ENCODE measurements at places on chromosomes 11 and 22.

DNA sequence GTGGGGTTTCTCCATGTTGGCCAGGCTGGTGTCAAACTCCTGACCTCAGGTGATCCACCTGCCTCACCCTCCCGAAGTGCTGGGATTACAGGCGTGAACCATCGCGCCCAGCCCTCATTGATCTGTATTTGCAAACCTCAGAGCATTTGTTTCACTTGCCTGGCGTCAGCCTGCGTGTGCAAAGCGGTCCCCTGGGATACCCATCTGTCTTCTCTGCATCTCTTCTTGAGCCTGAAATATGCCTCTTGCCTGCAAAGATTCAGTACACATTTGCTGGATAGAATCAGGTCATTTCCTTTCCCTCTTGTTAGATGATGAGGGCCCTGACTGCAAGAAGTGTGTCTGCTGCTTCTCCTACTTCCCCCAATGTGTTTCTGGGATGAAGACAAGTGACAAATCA lies 1291.0 kb downstream of the TBC1D22A start:
- no peak for DNase-seq

GRCh38 chr22:32862936-32863661 lies 61.6 kb downstream of the TIMP3 start:
- DNase-seq: no peak

DNA sequence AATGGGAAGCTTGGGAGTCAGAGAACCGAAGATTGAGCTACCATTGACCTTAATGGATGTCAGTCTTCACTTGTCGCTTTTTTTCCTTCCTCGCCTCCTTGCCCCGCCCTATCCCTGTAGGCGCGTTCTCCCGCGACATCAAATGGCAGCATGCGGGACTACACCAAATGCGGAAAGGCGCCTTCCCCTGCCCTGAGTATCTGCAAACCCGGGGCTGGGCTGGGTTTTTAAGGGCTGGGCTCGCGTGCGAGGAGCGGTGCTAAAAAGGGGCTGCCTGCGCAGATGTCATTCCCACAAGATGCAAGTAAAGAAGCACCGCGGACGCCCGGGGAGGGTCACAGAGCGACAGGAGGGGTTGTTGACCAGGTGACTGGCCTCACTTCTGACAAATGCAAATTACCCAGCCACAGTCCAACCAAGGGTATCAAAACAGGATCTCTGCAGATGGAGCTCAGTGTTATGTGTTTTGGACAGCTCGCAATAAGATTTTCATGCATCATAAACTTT lies 4.7 kb upstream of the FAM111B start:
- no peak for DNase-seq

DNA sequence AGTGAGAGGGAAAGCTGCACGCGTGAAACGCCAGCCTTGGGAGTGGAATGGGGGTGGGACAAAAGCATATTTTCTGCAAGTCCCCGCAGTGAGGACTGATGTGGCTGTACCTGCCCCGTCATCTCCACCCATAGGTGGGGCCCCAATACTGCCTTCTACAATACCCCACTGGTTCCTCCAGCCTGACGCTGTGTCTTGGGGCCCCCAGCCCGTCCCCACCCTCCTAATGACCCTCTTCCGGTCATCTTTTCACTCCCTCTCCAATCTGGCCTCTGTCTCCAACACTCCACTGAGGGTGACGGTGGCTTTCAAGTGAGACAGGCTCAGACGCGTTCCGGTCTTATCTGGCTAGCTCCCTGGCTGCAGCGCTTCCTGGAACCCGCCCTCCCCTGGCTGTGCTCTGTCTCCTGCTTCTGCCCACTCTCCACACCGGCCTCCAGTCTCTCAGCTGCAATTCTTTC lies 104.2 kb downstream of the MICAL3 start:
- DNase-seq: no peak

DNA sequence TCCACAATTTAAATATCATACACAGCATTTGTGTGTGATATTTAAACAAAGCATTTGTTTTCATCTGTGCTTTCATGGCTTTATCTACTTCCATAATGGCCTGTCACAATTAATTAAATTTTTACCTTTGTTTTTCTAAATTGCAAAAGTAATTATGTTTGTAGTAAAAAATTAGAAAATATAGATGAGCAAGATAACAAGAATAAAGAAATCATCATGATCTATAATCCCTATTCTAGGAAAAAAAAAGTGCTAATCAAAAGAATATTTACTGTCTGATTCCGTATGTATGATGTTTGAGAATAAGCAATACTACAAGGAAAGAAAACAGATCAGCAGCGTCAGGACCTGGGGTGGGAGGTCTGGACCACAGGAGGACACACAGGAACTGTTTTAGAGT lies 149.9 kb downstream of the NCAM1 start:
- DNase-seq: no peak

GRCh38 chr22:47567126-47568090 lies 805.0 kb downstream of the TBC1D22A start:
- DNase-seq: no peak

DNA sequence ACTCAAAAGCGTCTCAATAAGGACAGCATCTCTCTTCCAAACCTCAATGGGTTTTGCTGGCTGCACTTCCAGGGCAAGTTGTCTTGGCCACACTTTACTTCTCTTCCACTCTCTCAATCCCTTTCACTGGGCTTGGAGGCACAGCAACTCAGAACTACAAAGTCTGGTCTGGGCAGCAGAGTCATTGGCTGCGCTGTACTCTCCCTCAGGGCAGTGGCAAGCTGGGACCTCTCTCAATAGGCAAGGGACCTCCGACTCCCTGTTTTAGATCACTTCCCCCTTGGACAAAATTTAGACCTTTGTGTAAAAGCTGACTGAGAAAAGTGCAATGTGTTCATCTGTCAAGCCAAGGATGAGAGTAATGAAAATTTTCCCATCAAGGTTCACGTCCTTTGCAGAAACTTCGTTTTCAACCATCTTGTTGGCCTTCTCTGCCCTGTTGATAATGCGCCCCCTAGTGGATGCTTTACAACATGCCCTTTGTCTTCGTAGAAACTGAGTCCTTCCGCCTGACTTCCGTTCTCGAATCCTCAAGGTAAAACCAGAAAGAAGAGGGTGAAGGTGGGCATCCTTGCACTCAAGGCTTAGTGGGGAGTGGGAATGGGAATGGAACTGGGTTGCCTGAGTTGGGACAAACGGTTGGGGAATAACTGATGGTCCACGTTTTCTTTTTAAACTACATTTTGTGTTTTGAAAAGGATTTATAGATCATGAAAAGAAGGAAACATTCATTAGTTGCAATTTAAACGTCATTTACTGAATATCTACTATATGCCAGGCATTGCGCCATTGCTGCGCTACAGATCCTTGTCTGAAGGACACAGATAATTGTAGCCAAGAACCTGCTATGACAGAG lies 99.1 kb downstream of the CD44 start:
- peak; percentile 7 for DNase-seq

GRCh38 chr11:43486141-43486540 lies 127.4 kb downstream of the TTC17 start:
- no peak for DNase-seq

DNA sequence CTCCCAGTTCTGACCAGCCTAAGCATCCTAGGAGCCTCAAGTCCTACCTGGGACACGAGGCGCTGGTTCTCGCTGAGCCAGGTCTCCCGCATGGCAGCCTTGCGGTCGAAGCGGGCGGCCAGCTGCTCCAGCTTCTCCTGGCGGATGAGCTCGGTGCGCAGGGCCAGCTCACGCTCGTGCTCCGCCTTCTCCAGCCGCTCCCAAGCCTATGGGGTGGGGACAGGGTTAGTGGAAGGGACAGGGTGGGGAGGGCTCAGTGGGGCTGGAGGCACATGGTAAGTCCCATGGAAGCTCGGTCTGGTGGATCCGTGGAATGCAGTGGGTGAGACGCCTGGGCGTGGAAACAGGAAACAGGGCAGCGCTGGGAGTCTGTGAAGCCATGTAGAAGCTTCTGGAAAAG lies 20.9 kb downstream of the SPTBN2 start:
- no peak for DNase-seq

DNA sequence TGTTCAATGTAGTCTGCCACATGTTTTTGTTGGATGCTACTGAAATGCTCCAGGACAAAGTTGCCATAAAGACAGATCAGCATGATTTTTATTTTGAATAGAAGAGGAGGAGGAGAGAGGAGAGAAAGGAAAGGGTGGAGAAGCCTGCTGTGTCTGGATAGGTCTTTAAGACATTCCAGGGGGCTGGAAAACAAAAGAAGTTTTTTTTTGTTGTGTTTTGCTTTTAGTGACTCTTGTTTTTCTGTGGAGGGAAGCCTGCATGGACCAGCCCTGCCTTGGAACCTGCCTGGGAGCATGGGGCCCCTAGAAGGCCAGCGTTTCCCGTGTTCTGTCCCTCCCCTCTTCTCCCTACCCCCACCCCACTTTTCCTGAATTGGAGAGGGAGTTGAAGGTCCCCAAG lies 2.3 kb downstream of the TSPAN18 start:
- no peak for DNase-seq

DNA sequence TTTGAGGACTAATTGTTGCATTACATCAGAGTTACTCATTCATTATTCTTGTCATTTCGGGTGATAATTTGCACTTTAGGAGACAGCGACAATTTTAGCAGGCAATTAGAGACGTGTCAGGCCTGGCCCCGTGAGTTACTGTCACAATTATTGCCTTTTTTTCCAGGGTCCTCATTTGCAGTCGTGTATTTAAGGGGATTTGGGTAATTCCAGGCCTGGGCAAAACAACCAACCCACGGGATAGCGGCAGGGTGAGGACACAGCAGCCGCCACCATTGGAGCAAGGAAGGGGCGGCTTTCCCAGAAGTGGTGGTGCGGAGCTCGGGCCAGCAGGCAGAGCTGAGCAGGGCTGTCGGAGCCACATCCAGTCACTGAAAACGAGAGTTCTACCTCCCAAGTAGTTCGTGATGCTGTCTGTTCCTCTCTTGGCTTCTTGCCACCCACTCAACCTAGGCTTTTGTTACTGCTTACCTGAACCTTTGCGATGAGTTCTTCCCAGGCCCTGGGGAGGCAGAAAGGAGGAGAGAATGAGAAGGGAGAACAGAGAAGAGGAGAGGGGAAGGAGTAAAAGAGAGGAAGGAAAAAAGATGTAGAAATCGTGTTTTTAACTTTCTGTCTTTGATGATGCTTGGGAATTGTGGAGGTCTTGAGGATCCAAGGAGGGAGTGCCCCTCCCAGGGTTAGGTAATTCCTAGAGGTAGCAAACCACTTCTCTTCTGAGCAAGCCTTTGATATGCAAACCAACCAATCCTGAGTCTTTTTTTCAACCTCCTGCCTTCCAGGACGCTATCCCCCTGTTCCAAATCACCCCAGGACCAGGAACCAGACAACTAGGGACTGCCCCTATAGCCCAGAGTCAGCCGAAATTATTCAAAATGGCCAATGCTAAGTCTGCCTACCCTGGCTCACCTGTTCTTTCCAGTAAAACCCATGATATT lies 236.1 kb downstream of the MIAT start:
- no peak for DNase-seq

DNA sequence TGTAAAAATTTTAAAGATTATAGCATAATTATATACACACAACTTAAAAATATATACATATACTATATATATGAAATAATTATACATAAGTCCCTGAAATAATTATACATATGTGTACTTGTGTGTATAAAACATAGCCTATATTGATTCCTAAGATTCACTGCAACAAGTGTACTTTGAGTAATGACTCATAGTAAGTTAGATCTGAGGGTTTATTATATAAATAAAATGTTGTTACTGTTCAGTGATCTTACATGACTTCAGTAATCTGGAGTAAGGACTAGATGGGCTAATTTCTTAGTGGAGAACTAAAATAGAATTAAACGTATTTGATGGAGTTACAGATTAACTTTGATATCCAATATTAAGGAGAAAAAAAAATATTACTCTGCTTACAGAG lies 350.5 kb downstream of the CNTN5 start:
- DNase-seq: no peak

DNA sequence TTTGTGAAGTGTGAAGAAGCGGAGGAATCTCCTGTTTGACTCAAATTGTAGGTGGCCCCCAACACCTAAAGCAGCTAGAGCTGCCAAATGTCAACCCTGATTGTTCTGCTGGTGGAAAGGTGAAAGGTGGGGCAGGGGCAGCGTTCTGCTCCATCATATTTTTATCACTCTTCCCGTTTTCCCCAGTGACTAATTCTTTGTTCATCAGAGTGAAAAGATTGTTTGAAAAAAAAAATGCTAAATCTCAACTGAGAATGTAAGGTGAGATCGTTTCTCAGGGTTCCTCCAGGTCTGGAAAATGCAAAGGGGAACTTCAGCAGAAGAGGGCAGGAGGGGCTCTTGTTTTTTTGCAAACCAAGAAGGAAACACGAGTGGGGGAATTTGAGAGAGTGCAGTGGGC lies 137.7 kb downstream of the MN1 start:
- DNase-seq: no peak

DNA sequence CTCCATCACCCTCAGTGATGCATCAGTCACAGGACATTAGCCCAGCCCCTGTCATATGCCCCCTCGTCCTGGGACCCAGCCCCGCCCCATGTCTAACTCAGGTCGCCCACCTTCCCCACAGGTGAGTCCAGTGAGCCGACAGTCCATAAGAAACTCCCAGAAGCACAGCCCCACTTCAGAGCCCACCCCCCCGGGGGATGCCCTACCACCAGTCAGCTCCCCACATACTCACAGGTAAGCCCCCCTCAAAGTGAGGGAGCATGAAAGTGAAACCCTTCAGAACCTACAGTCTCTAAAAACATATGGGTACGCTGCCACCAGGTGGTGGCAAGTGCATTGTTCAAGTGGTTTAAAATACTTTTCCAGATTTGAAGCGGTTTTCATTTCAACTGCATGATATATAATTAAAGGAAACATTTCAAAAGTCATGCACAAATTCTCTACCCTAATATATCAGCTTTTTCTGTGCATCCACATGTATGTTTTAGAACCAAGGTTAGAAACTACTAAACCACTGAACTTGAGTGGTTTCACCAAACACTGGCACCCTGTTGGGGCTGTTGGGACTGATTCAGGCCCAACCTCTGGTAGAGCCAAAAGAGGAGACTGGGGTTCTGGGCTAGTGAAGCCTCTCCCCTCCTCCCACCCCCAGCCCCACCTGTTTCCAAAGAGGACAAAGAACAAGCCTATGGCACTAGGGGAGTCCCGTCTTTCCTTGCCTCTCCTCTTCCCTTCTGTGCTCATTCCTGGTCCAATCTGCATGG lies 17.3 kb downstream of the EPS8L2 start:
- DNase-seq: no peak

GRCh38 chr11:67421430-67422031 lies 6.1 kb downstream of the CARNS1 start:
- no peak for DNase-seq

- DNase-seq: no peak
These were observed 17.2 kb downstream of the CREB3L1 start for GRCh38 chr11:46294365-46295309.

DNA sequence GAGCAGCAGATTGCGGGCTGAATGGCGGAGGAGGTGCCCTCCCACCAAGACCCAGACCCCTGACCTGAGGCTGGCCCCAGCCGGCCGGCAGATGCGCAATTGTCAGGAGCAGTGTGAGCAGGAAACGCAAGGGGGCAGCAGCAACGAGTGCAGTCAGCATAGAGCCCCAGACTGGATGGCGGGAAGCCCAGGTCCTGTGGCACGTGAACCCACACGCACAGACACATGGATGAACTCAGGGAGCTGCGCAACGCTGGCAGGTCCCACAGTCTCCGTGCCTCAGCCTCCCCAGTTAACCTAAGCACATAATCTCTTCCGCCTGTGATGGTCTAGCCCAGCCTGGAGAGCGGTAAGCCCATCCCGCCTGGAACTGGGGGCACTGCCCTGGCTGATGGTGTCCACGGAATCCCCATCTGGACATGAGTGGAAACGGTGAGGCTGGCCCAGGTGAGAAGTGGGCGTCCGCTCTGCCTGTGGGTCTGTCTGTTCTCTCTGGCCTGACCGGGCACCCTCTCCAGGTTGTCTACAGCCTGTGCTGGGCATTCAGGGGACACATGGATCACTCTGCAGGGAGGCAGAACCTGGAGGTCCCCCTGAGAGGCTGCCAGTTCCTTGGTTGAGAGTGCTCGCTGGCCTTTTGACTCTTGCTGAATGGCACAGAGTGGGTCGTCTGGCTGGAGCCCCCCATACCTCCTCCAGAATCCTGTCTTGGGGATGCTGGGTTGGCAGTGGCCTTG lies 626 bp upstream of the TBX10 start:
- DNase-seq: no peak
